ENCODE measurements at places on chromosomes 13 and 19.

GRCh38 chr13:31930490-31930889 is 101.1 kb upstream of the FRY start:
- peaks cover 10% of the 10 kb centered on the region for H3K27me3 ChIP-seq
- no peak for DNase-seq
- H3K4me3 ChIP-seq = no peak overlapping the region
- H3K4me1 ChIP-seq = peaks cover 39% of the 10 kb centered on the region
- no peaks in the 10 kb centered on the region for H3K36me3 ChIP-seq

DNA sequence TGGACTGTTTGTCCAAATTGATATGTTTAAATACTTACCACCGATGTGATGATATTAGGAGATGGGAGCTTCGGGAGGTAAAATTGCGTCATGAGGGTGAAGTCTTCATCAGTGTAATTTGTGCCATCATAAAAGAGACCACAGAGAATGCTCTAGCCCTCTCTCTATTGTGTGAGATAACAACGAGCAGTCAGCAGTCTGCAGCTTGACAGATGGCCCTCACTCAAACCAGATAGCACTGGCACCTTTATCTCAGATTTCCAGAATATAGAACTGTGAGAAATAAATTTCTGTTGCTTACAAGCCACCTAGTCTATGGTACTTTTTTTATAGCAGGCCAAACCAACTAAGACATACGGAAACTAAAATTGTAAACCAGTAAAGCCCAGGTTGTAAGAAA is 1718.9 kb upstream of the MIR17HG start:
- no peak overlapping the region for H3K4me3 ChIP-seq
- no peaks in the 10 kb centered on the region for H3K4me1 ChIP-seq
- no peak overlapping the region for H3K27ac ChIP-seq
- no peaks in the 10 kb centered on the region for H3K36me3 ChIP-seq
- no peaks in the 10 kb centered on the region for H3K27me3 ChIP-seq

- H3K27ac ChIP-seq = peak overlapping the region; percentile 44
- peak overlapping the region; percentile 57 for H3K4me3 ChIP-seq
- H3K27me3 ChIP-seq = peaks cover 31% of the 10 kb centered on the region
Observed at GRCh38 chr13:50676602-50677001, 166.9 kb downstream of the DLEU7 start.

DNA sequence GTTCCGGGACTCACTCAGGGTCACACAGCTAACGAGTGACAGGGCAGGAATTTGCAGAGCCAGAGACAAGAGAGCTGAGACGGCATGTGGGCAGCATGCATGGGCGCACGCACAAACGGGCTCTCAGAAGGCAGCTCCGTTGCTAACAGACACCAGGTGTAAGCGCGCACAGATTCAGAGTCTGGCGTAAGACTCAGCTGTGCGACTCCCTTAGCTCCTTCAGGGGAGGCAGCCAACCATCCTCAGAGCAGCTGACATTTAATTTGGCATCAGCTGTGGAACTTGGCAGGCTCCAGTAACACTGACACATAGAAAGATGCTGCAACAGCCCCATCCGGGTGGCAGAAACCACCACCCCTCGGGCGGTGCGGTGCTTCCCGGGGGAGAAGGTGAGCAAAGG is 7.5 kb upstream of the TM6SF2 start:
- no peak for DNase-seq
- H3K27ac ChIP-seq = no peak overlapping the region
- peaks cover 25% of the 10 kb centered on the region for H3K36me3 ChIP-seq
- peaks cover 6% of the 10 kb centered on the region for H3K4me1 ChIP-seq
- no peak overlapping the region for H3K4me3 ChIP-seq

DNA sequence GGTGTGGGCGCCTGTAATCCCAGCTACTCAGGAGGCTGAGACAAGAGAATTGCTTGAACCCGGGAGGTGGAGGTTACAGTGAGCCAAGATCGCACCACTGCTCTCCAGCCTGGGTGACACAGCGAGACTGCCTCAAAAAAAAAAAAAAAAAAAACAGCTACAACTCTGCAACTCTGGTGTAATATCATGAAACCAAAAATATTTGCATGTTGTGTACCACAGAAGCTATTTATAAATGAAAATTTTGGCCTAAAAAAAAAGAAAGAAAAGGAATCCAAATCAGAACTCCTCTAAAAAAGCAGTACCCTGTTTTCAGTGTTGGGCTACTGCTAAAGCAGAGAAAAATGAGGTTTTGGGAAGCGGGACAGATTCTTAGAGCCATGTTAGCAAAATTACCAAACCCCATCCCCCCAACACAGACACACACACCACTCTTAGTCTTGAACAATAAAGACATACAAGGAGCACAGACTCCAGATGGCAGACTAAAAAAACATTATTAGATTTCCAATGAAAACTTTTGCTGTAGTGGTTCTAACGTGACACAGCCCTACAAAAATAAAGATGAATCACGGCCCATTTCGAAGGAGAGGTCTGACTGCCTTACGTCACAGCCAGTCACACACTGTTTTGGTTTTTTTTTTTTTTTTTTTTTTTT is 51.5 kb downstream of the INSR start:
- H3K4me1 ChIP-seq = no peaks in the 10 kb centered on the region
- no peaks in the 10 kb centered on the region for H3K27me3 ChIP-seq
- DNase-seq = no peak
- H3K4me3 ChIP-seq = no peak overlapping the region

DNA sequence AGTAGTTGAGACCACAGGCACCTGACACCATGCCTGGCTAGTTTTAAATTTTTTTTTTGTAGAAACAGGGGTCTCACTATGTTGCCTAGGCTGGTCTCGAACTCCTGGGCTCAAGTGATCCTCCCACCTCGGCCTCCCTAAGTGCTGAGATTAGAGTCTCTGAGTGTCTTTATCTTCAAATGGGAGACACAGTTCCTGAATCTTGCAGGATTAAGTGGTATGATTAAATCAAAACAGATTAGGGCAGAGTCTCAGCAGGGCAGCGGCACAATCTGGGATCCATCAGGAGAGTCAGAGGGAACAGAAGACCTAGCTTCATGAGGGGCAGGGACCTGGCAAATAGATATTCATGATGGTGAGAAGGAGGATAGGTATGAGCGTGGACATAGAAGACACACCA is 953 bp downstream of the RLN3 start:
- peaks cover under 1% of the 10 kb centered on the region for H3K36me3 ChIP-seq
- no peak for DNase-seq
- H3K4me1 ChIP-seq = peaks cover 26% of the 10 kb centered on the region
- peaks cover 13% of the 10 kb centered on the region for H3K27me3 ChIP-seq
